ENCODE measurements at places on chromosomes 7 and 10.

DNA sequence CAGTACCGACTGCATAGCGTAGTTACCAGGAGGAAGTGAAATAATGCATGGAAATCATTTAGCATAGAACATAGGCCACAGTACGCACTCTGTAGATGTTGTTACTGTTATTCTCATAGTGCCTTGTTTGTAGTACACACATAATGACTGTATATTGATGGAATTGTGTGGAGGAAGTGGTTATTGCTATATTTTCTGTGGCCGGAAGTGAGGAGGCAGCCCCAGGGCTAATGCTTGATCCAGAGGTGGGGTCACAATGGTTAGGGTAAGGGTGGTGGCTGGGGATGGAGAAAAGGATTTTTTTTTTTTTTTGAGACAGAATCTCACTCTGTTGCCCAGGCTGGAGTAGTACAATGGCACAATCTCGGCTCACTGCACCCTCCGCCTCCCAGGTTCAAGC lies 4.5 kb upstream of the MGAM start:
- DNase-seq = no peak

DNA sequence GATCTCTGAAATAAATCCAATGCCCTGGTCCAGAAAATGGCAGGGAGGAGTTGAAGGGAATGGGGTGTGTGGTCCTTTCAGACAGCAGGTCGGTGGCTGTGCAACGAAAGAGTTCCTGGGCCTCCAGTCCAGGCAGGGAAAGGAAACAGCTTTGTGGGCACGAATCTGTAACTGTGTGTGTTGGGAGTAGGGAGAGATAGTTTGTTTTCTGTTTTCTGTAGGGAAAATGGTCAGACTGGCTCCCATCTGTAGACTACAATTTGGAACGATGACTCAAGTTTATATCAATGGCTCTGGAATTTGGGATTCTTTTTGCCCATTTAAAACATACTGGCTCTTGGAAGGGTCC lies 2.6 kb upstream of the HOXA9 start:
- no peak for DNase-seq

- no peak for DNase-seq
Observed at GRCh38 chr10:32199714-32200394, 143.6 kb upstream of the KIF5B start.

DNA sequence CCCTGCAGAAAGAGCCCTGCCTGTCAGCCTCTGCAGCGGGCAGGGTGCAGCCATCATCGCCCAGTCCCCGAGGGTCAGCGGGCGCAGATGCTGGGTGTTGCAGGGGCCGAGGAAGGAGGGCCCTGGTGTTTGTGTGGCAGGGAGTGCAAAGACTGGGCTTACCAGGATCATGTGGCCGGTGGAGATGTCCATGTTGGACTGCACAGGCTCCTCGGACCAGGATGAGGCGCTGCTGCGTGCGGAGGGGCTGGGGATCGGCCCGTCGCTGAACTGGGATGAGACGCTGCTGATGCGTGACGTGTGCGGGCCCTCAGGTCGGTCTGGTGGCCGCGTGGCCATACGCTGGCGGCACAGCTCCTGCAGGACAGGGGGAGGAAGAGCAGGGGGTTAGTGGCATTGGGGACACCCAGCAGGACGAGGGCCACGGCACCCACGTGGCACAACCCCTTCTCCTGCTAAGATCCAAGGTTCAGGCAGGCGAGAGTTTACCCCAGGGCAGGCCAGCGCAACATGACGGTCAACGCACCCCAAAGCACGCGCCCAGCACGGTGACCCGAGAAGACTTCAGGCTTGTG lies 319.5 kb downstream of the DNAJB6 start:
- DNase-seq = no peak

- DNase-seq = no peak
Observed at GRCh38 chr10:69567920-69568319, 5.3 kb downstream of the NEUROG3 start.

- no peak for DNase-seq
Observed at GRCh38 chr7:157255201-157255606, 81.6 kb upstream of the DNAJB6 start.

DNA sequence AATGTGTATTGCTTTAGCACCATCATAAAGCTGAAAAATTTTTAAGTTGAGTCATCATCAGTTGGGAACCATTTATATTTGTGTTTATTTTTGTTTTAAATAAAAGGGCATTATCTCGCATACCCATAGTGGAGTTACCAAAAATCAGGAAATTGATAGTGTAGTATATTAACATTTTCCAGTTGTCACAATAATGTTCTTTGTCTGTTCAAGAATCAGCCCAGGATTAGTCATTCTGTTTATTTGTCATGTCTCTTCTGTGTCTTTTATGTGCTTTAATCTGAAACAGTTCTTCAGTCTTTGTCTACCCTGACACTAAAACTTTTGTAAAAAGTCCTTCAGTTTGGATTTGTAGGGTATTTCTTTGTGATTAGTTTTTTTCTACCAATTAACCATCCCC lies 827.8 kb upstream of the ZWINT start:
- DNase-seq = no peak

DNA sequence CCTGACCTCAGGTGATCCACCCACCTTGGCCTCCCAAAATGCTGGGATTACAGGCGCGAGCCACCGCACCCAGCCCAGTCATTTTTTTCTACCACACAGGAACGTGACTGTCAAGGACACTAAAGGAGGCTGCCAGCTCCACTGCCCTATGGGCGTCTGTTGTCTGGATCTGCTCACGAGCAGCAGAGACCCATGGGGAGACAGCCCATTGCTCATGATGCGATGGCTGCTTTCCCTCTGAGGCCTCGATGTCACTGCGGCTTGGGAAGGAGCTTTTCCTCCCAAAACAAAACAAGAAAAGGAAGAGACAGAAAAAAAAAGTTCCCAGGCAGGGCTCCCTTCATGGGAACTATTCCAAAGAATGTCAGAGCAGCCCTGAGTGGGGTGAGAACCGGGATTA lies 70.5 kb downstream of the DENND2A start:
- no peak for DNase-seq

DNA sequence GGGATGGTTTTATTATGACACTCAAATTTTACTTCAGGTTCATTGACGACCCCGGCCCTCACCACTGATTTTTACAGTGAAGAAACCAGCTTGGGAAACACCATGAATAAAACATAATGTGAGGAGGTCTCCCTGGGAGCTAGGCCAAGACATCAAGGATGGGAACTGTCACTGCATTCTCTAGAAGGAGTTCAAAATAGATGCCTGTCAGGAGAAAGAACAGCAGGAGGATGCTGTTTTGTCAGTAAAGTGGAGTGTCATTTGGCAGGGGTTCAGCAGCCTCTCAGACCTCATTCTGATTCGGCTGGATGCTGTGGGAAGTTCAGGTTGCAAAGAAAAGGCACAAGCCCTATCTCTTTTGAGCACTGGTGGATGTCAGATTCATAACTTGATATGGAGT lies 360.3 kb upstream of the C7orf33 start:
- no peak for DNase-seq

- no peak for DNase-seq
Observed at GRCh38 chr7:3151784-3152183, 108.1 kb upstream of the CARD11 start.

GRCh38 chr7:43735403-43735801 lies 6.1 kb upstream of the COA1 start:
- DNase-seq = no peak

All from DMS 273 treated with DMSO at 0.1 percent for 48 hours (cell line).